ENCODE measurements at places on chromosomes 12 and 14.

DNA sequence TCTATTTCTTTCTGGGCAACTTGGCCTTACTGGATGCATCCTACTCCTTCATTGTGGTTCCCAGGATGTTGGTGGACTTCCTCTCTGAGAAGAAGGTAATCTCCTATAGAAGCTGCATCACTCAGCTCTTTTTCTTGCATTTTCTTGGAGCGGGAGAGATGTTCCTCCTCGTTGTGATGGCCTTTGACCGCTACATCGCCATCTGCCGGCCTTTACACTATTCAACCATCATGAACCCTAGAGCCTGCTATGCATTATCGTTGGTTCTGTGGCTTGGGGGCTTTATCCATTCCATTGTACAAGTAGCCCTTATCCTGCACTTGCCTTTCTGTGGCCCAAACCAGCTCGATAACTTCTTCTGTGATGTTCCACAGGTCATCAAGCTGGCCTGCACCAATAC lies 5.3 kb downstream of the OR4N5 start:
- DNase-seq: no peak

- DNase-seq: no peak
Measured at GRCh38 chr12:38711054-38711453, 194.3 kb downstream of the CPNE8 start.

DNA sequence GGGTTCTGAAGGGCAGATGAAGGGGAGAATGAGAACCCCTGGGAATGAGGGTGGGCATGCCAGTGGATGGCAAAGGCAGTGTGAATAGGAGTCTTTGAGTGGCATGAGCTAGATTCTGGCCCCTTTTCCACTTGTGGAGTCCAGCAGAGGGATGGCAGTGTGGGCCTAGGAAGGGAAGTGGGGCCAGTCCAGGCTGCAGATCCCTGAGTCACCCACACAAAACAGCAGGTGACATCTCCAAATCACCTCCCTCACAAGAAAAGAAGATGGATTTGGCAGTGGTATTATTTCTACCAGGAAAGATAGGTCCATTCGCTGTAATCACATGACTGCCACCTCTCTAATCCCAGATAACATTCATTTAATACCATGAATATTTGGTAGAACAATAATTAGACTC lies 151.3 kb downstream of the TTC7B start:
- DNase-seq: no peak

GRCh38 chr14:91252871-91253794 lies 8.6 kb upstream of the GPR68 start:
- no peak for DNase-seq

- no peak for DNase-seq
Measured at GRCh38 chr12:52867642-52868041, 18.8 kb upstream of the KRT78 start.

- no peak for DNase-seq
Measured at GRCh38 chr12:101775816-101776215, 36.6 kb upstream of the SYCP3 start.

DNA sequence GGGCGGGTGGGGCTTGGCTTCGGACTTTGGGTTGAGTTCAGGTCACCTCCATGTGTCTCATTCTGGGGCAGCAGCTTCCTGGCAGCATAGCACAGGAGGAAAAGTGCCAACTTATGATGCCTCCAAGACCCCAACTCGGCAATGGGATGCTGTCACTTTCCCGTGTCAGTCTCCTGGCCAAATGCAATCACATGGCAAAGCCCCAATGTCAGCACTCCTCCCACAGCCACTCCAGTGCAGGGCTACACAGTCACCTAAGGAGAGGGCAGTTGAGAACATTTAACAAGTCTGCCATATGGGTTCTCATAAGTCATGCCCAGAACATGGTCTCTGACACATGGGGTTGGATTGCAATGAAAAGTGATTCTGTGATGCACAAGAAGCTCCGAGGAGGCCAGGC lies 26.7 kb downstream of the ELK3 start:
- DNase-seq: peak; percentile 62

DNA sequence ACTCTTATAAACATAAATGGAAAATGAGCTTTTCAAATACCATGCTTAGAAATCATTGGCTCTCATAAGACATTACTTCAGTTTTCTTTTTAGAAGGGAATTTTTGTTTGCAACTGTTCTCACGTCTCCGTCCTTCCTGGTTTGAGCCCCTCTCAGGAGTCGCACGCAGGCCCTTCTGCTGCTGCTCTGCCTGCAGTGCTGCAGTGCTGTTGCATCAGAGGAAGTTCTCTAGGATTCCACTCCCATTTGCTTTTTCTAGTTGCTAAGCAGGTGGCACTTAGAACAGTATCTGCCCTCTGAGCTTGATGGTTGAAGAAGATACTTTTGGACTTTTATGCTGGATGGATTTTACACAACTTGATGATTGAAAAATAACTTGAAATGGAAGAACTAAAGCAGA lies 70.8 kb downstream of the SCN8A start:
- DNase-seq: no peak

GRCh38 chr12:116626153-116626552 lies 67.0 kb downstream of the MAP1LC3B2 start:
- DNase-seq: no peak

GRCh38 chr12:116766746-116767145 lies 28.6 kb downstream of the RNFT2 start:
- no peak for DNase-seq

DNA sequence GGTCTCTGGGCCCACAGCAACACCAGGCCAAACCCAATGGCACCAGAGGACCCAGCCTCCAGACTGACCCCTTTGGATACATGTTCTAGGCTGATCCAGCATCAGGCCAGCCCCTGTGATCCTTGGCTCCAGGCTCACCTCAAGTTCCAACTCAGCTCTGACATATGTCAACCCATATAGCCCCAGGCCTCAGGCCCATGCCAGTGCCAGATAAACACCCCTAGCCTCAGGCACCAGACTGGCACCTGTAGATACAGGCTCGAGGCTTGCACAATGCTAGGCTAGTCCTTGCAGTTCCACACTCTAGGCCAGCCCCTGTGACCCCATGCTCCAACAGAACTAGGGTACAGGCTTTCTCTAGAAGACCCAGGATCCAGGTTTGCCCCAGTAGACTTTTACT lies 287.5 kb downstream of the KCNC2 start:
- no peak for DNase-seq

GRCh38 chr14:35292770-35293561 lies 784 bp downstream of the PSMA6 start:
- DNase-seq: peak; percentile 30

- DNase-seq: no peak
Measured at GRCh38 chr12:69985656-69986055, 160.6 kb downstream of the MYRFL start.

DNA sequence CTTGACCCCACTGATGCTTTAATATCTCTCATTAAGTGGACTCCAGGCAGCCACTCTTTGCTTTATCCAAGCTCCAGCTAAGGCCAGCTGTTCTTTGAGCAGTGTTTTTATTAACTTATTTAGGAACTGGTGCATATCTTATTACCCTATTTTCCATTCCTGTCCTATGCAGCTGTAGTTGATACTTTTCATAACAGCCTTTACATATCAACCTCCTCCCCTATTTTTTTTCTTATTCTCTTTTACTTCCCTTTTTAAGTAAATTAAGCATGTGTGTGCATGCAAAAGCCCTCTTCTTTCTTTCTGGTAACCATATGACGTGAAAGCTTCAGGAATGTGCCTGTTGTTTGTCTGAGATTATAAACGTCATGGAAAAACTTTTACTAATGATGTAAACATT lies 121.2 kb downstream of the PTPRQ start:
- DNase-seq: peak; percentile 55

GRCh38 chr12:53101931-53102781 lies 1.1 kb upstream of the SOAT2 start:
- no peak for DNase-seq

GRCh38 chr12:113436993-113437728 lies 15.0 kb downstream of the SDSL start:
- DNase-seq: no peak

DNA sequence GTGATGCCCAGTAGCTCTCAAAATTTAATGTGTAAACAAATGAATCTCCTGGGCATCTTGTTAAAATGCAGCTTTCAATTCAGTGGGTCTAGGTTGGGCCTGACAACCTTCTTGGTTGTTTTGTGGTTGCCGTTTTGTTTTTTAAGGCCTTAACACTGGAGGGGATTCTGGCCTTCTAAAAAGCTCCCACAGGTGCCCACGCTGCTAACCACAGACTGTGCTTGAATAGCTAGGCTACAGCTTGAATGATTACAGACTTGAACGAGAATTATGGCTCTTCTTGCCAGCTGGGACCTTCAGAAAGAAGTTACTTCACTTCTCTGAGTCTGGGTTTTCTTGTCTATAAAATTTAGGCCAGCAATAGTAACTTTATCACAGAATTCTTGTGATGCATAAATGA lies 1.3 kb upstream of the FLVCR2 start:
- DNase-seq: no peak

DNA sequence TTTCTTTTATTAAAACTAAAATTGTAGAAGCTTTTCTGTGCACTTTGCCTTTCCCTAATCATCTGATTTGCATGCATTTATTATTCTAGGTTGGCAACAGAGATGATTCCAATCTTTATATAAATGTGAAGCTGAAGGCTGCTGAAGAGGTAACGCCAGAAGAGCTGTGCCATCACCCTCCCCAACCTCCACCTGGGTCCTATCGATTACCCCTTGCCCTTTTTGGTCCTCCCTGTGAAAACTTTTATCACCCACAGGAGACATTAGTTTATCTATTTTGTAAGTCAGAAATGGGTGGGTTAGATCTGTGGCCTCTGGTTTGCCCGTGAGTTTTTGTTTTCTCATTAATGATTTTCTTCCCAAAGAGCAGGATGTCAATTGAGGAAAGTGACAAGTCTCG lies 22.8 kb downstream of the MTHFD1 start:
- no peak for DNase-seq

- DNase-seq: no peak
Measured at GRCh38 chr12:6329703-6330064, 12.2 kb downstream of the TNFRSF1A start.

- no peak for DNase-seq
Measured at GRCh38 chr14:75522983-75523318, 682 bp downstream of the BATF start.

Data from astrocyte of the spinal cord (primary cell).